Small intestine (tissue), 16 donors: ENCODE measurements at places on chromosomes 3 and 15.

- DNase-seq, result no peak
Measured at GRCh38 chr15:31857194-31857593, 173.1 kb upstream of the CHRNA7 start.

- no peak for DNase-seq
Measured at GRCh38 chr3:174767853-174768382, 91.2 kb upstream of the NAALADL2 start.

GRCh38 chr15:80611543-80612080 is 83.5 kb upstream of the ABHD17C start:
- DNase-seq, result no peak

DNA sequence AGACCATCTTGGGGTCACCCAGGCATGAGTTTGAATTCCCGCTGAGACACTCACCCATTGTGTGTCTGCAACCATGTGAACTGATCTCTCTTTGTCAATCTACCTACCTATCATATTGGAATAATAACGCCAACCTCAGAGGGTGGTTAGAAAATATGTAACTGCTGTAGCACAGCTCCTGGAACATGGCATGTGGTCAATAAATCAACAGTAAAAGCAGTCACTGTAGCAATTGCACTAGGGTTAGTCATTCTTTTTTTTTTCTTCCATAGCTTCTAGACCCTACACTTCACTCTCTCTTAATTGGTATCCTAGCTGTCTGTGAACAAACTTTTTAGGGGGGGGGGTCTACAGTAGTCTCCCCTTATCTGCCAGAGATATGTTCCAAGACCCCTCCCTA is 64.2 kb upstream of the SLCO2A1 start:
- DNase-seq, result no peak

GRCh38 chr3:8739757-8740504 is 6.3 kb downstream of the CAV3 start:
- no peak for DNase-seq

GRCh38 chr3:79947957-79948356 is 180.2 kb upstream of the ROBO1 start:
- DNase-seq, result no peak

- no peak for DNase-seq
Measured at GRCh38 chr3:76177610-76178009, 392.3 kb upstream of the ZNF717 start.

- no peak for DNase-seq
Measured at GRCh38 chr3:147413686-147414389, 4.7 kb downstream of the ZIC1 start.

GRCh38 chr3:178457511-178457910 is 78.7 kb upstream of the KCNMB2 start:
- no peak for DNase-seq

- no peak for DNase-seq
Measured at GRCh38 chr3:163548015-163548414, 1530.3 kb downstream of the SI start.

GRCh38 chr3:67819447-67819846 is 165.0 kb upstream of the SUCLG2 start:
- peak; percentile 24 for DNase-seq

DNA sequence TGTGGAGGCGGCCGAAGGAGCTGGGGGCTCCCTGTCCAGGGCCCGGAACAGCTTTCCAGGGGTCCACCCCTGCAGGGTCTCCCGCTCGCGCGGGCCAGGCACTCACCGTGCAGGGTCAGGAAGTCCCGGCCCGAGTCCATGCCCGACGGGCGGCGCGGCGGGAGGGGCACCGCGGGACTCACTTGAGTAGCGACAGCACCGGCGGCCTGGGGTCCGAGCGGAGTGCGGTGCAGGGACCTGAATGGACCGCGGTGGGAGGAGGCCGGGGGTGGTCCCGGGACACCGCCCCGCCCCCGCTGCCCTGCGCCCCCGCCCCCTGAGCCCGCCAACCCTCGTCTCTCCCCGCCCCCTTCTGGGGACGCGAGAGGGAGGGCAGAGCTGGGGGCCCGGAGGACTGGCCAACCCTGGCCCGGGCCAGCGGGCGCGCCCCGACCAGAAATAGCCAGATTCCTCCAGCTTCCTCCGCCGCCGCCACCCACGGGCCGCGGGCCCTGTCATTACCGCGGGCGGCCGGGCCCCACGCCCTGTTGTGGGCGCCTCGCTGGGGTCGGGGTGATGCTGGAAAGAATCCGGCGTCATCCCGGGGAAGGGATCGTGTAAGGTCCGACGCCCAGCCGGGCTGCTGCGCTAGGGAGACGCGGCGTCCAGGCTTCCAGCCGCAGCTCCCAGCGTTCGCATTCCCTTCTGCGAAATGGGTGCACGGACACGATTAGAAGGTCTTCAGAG is at the start of gene PLCD1:
Gene PLCD1, minus strand, starts transcription at position 243 of the 726 bp plus-strand sequence. Its CDS starts 103 bp downstream, at position 140.
- peak; percentile 72 for DNase-seq

- DNase-seq, result no peak
Measured at GRCh38 chr15:61083081-61083787, 145.9 kb downstream of the RORA start.

GRCh38 chr3:62768896-62769295 is 106.3 kb downstream of the CADPS start:
- DNase-seq, result no peak

- no peak for DNase-seq
Measured at GRCh38 chr3:100197876-100198275, 62.9 kb upstream of the TBC1D23 start.

GRCh38 chr15:81410318-81410753 is 36.3 kb upstream of the TMC3 start:
- peak; percentile 65 for DNase-seq

- DNase-seq, result no peak
Measured at GRCh38 chr3:72414481-72415016, 433.7 kb downstream of the SHQ1 start.

DNA sequence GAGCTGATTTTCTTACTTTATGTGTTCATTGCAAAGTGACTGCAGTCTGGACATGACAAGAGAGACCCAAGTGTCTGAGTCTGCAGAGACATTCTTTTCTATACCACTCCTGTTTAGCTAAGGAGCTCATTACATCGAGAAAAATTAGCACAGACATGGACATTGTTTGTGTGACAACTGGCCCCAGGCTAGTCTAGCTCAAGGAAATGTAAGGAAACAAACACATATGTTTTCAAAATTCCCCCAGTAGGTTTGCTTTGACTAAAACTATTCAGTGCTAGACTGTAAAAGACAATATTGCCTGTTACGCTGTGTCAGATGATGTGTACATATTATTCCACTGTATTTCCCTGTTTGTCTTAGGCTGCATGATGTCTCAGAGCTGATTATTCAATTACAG is 40.9 kb downstream of the TPRG1 start:
- DNase-seq, result no peak

DNA sequence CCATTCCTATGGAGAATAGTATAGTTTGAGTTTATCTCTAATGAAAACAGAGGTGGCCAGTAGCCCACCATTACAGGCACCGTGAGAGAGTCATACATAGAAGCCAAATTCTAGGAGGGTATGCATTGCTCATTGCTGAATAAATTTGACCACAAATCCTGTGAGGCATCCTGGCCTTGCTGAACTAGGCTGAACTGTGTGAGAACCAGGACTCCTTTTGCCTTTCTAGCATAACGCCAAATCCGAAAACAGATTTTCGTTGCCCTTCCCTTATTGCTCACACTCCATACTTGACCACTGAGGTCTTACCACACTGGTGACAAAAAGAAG is 50.4 kb downstream of the SLC2A2 start:
- no peak for DNase-seq

DNA sequence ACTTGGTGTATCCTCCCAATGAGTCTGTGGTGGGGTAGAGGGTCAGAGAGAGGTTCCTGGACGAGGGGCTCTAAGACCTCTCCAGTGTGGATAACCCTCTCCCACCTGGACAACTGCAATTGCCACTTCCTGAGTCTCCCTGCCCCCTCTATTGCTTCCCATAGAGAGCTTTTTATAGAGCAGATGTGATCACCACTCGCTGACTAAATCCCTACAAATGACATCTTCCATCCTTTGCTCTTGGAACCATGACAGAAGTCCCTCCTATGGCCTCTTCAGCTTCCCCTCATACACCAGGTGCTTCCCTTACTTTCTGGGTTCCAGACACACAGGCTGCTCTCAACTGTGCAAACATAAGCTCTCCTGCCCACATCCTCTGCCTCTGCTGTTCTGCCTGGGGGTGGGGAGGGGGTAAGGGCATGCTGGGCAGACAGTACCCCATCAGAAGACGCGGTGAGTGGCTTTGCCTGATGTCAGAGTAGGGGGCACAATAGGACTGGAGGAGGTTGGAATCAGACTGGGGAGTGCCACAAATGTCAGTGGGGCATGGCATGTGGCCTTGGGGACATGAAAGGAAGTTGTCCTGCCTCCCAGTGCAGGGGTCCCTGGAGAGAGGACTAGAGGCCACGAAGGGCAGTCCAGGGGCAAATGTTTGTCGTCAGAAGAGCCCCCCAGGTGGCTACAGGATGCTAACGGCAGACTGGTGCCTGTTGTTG is 15.2 kb downstream of the ITIH3 start:
- DNase-seq, result no peak

DNA sequence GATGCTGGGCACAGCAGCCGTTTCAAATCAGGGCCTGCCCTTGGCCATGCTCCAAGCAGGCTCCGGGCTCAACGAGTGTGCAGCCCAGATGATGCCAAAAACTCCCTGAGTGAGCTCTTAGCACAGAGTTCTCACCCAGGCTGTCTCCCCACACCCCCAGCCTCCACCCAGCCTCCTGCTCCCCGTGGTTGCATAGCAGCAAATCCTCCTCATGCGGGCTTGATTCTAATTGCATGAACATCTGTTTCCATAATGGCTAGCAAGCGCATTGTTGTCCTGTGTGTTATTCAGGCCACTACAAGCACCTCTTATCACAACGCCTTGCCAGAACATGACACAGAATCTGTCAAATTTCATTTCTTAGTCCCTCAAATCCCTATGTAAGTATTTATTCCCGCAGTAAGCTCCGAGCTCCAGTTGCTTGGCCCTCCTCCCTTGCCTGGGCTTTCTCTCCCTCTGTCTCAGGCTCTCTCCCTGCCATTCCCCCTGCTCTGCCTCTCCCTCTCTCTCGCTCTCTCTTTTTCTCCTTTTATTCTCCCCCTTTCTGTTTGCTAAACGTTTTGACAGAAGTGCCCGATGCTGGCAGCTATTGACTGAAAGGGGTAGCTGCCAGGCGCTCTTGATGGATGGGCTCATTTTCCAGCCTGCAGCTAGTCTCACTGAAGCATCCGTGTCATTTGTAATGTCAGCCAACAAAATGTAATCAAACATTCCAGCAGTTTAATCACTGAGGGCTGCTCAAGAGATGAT is 306.5 kb downstream of the IL20RB start:
- no peak for DNase-seq

DNA sequence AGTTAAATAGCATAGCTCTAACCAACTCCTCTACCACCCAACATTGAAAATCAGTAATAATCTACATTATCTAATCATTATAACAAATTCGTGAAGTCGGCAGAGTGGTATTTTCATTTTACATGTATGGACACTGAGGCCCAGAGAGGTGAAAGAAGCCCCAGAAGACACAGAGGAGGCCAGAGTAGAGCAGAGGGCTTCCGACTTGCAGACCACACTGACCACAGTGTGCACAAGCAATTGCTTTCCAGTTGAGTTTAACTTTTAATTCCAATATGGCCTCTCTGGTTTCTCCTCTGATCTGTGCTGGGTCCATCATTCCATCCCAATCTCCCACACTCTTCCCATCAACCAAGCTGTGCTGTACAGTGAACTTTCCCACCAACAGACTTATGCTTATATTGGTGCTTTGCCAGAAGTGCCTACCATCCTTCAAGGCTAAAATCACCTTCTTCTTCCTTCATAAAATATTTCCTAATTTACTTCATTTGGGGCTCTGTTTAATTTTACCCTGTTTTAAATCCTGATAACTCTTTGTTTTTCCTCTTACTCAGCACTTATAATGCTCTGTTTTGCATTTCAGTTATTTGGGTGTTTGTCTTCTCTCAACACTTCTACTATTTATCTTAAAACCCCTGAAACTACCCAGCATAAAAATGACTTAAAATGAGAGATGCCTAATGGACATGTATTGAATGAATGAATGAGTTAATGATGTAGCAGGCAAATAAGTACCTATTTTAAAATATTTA is 81.8 kb upstream of the TNFSF10 start:
- DNase-seq, result no peak
